ENCODE measurements at places on chromosomes 2 and 18.

- DNase-seq: no peak
Measured at GRCh38 chr2:217805668-217806481, 196.9 kb downstream of the TNS1 start.

- DNase-seq: no peak
Measured at GRCh38 chr2:223668302-223668998, 66.3 kb upstream of the SCG2 start.

DNA sequence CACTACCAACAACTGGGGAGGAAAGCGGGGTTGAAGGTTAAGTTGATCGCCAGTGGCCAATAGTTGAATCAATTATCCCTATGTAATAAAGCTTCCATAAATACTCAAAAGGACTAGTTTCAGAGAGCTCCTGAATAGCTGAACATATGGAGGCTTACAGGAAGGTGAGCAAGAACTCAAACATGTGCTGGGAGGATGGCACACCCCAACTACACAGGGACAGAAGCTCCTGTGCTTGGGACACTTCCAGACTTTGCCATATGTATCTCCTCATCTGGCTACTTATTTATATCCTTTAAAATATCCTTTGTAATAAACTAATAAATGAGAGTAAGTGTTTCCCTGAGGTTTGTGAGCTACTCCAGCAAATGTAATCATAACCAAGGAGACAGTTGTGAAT, 115.7 kb downstream of the HNMT start:
- DNase-seq: no peak

DNA sequence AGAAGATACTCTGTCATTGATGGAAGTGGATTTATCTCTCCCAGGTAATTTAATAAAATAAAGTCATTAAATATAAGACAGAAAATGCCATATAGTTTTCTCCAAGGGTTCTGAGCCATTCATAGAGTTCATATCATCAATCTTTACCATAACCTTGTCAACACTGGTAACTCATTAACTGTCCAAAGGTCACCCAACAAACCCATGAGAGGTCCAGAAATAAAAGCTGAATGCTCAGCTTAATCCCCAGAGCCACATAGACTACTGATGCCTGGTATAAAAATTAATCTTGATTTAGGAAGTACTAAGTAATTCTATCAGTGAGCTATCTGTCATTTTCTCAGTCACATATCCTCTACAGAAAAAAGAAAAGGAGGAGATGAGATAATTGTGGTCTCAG, 903.0 kb upstream of the DDX18 start:
- no peak for DNase-seq

GRCh38 chr18:79816981-79817606, 19.4 kb downstream of the KCNG2 start:
- no peak for DNase-seq
